ENCODE measurements at places on chromosomes 3 and 15.

- no peak for DNase-seq
Measured at GRCh38 chr3:110456001-110456400, 615.6 kb upstream of the NECTIN3 start.

DNA sequence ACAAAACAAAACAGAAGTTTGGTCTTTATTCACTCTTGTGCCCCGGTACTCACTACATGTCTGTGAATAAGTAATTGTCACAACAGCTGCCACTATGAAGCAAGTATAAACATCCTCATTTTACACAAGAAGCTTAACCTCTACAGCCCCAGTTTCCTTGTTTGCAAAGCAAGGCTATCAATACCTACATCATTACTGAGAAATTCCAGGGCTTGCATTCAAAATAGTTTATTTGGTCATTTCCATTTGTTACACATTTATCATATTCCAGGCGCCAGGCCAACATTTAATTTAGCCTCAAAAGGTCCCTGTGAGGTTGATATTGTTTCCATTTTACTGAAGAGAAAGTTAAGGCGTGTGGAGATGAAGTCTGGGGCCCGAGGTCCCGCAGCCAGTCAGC is 161.4 kb upstream of the LRTM1 start:
- no peak for DNase-seq

GRCh38 chr3:173257797-173258196 is 116.8 kb upstream of the SPATA16 start:
- DNase-seq = no peak

GRCh38 chr3:5898106-5898505 is 710.6 kb downstream of the EDEM1 start:
- no peak for DNase-seq

DNA sequence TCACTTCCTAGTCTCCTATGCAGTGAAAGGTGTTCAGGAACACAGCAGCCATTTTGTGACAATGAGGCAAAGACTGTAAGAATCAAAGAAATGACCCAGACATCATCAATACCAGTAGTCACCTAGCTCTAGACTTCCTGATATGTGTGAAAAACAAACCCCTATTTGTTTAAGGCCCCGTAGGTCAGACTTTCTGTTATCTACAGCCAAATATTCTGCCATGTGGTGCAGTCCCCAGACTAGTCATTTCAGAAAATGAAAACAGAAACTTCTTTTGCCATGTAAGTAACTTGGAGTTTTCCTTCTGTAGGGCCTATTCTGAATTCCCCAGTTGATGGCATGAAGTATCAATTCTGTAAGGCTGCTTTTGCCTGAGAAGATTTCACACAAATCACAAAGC is 181.7 kb upstream of the SNTN start:
- no peak for DNase-seq

GRCh38 chr3:27046351-27046750 is 322.8 kb downstream of the NEK10 start:
- no peak for DNase-seq

DNA sequence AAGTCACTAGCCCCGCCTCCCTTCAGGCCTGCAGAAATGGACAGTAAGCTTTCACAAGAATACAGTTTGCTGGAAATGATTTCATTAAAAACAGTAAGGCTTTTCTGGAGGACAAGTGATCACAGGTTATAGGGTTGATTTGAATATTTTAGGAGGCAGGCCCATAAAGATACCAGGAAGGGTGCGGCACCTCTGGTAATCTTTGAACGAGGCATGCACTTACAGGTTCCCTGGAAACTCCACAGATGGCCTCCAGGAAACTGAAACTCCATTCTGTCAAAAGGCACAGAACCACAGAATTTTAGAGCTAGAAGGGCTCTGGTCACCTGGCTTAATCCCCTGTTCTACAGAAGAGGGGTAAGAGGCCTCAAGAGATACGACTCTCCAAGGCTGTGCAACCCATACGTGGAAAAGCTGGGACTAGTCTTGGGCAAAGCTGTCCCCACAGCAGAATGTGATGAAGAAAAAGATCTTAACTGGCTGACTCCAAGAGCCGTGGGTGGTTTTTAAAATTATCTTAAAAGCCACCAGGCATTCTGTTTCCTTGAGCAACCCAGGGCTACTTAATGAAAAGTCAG is 1.2 kb downstream of the STARD5 start:
- DNase-seq = no peak

DNA sequence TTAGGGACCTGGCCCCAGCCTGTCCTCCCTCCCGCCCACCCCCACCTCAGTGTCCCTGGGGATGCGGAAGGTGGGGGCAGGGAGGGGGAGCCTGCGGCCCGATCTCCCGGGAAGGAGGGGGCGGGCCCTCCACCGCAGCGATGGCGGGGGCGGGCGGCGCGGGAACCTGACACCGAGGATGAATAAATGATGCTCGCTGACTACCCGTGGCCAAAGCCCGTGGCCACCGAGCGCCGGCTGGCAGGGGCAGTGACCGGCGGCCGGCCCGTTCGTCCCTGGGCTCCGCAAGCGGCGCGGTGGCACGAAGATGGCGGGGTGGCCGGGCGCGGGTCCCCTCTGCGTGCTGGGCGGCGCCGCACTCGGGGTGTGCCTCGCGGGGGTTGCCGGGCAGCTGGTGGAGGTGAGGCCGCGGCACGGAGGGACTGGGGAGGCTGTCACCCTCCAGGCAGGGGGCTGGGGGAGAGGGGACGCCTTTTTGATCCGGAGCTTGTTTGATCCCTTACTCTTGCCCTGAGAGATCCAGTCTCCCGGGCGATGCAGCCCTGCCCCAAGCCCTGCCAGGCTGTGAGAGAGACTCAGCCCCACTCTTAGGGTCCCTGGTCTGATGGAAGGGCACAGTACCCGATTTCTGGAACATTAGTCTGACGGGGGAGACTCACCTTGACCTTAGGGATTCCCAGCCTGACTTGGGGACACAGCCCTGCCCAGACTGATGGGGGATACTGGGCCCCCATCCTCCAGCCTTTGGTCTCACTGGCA is at the start of gene TMIE:
Gene TMIE (plus strand): TSS at position 212 of the 759 bp plus-strand sequence. CDS start 96 bp downstream, at position 308.
- DNase-seq = no peak

- DNase-seq = no peak
Measured at GRCh38 chr15:45802140-45802539, 167.3 kb downstream of the SQOR start.

- DNase-seq = no peak
Measured at GRCh38 chr3:65796676-65797075, 242.0 kb downstream of the MAGI1 start.

DNA sequence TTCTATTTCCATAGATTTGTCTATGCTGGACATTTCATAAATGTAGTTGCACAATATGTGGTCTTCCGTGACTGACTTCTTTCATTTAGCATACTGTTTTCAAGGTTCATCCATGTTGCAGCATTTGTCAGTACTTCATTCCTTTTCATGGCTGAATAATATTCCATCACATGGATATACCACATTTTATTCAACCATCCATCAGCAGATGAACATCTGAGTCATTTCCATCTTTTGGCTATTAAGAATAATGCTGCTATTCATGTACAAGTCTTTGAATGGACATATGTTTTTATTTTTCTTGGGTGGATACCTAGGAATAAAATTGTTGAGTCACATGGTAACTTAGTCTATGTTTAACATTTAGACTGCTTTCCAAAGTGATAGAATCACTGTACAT is 99.3 kb upstream of the RAD18 start:
- DNase-seq = no peak

GRCh38 chr15:99452728-99453636 is 112.8 kb upstream of the MEF2A start:
- DNase-seq = no peak

- DNase-seq = no peak
Measured at GRCh38 chr3:27877061-27878013, 155.2 kb upstream of the EOMES start.
